NCI-H1092 treated with DMSO at 0.1 percent for 48 hours (cell line): ENCODE measurements at places on chromosomes 4 and X.

DNA sequence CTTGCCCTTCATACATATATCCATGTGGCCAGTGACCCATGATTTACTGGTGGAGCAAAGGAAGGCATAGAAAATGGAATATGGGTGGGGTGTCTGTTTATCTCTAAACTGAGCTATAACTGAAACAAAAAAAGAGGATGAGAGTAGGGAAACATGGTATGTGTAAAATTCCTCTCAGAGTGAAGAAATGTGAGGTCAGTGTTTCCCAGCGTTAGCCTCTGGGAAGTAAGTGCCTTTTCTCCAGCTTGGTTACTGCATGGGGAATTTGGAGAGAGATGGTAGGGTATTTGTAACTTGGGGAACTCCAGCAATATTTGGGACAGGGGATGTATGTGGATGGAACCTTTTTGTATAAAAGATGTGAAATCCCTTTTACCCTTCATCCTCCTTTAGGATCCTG, 89.4 kb downstream of the AFF1 start:
- no peak for DNase-seq

GRCh38 chrX:129651756-129652564, 2.8 kb downstream of the APLN start:
- DNase-seq = no peak

GRCh38 chrX:3326681-3327080, 19.8 kb downstream of the MXRA5 start:
- no peak for DNase-seq

- no peak for DNase-seq
Measured at GRCh38 chrX:115547448-115547847, 13.5 kb upstream of the PLS3 start.

DNA sequence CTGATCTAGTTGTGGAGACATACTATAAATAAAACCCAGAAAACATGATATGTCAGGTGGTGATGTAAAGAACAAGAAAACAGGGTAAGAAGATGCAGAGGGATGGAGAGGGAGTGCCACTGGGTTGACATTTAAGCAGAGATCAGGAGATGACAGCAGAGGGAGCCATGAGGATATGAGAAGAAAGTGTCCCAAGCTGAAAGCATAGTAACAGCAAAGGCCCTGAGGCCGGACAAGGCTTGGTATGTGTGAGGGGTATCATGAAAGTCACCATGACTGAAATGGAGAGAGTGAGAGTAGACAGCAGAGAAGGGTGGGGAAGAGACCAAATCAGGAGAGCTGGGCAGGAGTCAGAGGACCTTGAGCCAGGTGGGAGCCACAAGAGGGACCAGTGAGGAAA, 3.4 kb downstream of the GPKOW start:
- no peak for DNase-seq

- no peak for DNase-seq
Measured at GRCh38 chr4:8258552-8259212, 10.9 kb upstream of the HTRA3 start.

GRCh38 chr4:91058345-91058744, 931.2 kb downstream of the CCSER1 start:
- no peak for DNase-seq

- no peak for DNase-seq
Measured at GRCh38 chr4:80045786-80046185, 27.2 kb downstream of the ANTXR2 start.

DNA sequence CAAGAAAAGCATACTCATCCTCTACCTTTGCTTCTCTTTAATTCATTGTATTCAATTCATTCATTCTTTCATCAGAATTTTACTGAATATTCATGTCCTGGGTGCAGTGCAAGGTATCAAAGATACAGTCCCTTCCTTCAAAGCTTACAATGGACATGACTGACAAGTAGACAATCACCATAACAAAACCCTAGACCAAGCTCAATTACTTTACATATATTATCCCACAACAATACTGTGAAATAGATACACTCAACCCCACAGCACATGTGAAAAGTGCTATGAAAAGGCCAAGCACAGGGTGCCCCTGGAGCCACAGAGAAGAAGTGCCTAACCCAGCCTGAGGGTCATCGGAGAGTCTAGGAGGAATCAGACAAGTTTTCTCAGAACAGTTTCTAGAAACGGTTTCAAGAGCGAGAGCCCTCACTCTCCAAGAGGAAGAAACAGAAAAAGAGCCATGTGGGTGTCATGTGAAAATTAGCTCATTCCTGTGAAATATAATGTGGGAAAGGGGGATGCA, 15.3 kb downstream of the AMBN start:
- no peak for DNase-seq

GRCh38 chr4:111837761-111838160, 307.5 kb upstream of the FAM241A start:
- no peak for DNase-seq

DNA sequence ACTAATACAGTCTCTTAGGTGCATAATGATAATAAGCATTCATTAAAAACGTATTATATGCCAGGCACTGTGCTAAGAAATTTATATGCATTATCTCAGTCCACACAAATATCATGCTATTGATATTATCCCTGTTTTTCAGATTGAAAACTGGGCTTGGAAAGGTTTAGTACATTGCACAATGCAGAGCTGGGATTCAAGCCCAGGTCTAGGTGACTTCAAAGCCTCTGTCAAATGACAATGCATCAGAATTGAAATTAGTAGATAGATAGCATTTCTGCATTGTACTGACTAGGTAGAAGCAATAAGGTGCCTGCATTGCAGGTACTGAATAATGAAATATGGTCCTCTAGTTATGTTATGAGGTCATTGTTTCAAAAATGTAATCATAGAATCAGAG, 18.2 kb upstream of the SCOC start:
- DNase-seq = no peak
